ENCODE measurements at places on chromosomes 12 and 14. TPM values are rescaled to one million over a fixed set of nuclear protein-coding genes. Genes with fewer than 3 reads are reported as not detected.
A peak's percentile ranks its signal among the peaks of the same experiment; 100 is the strongest.

DNA sequence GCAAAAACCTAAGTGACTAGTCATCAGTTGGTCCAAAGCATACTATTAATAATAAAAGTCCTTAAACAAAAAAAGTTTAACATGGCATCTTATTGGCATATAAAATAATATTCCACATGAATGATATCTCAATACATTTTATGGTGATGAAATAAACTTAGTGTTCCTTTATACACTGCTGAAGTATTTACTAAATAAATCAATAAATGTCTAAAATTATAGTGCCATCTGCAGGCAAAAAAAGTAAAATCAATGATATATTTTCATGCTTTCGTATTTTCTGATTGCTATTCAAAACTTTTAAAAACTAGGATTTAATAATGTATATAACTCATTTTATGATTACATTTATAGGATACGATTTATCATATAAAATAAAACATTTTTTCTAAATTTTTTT is 30.5 kb downstream of the PUS7L start:
- no peak overlapping the region for H3K4me3 ChIP-seq
- H3K27ac ChIP-seq, result no peak overlapping the region
- H3K36me3 ChIP-seq, result no peaks in the 10 kb centered on the region

DNA sequence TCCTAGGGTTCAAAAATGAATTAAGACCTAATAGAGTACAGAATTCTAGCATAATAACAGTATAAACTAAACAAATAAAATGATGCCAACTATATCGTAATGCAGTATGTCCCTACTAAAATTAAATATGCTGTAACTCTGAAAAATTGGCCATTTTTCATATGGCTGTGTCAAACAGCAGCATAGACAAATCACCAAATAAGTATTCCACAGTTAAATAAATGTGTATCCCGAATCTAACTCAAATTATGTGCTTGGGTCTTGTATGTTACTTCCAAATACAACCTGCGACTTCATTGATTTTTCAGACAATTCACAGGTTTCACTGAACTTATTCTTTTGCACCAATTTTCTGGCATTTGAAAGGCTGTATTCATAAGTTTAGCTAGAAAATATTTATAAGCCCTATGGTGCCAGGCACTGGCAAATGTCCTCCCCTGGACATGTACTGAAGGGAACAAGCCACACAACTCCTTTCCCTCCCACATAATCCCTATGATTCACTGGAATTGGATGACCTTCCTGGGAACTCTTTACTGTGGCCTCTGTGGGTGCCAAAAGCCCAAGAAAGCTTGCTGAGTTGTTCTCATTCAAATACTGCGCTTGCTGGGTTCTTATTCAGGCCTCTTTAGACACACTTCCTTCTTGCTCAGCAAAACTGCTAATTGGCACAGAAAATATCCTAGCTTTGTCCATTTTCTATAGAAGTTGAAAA is 108.8 kb downstream of the KITLG start:
- no peak overlapping the region for H3K27ac ChIP-seq
- no peak overlapping the region for H3K4me3 ChIP-seq
- no peak for DNase-seq
- H3K27me3 ChIP-seq, result no peaks in the 10 kb centered on the region
- H3K4me1 ChIP-seq, result peaks cover 10% of the 10 kb centered on the region
- H3K36me3 ChIP-seq, result no peaks in the 10 kb centered on the region

The CIROP gene
- polyA plus RNA-seq, result 0.14 TPM

DNA sequence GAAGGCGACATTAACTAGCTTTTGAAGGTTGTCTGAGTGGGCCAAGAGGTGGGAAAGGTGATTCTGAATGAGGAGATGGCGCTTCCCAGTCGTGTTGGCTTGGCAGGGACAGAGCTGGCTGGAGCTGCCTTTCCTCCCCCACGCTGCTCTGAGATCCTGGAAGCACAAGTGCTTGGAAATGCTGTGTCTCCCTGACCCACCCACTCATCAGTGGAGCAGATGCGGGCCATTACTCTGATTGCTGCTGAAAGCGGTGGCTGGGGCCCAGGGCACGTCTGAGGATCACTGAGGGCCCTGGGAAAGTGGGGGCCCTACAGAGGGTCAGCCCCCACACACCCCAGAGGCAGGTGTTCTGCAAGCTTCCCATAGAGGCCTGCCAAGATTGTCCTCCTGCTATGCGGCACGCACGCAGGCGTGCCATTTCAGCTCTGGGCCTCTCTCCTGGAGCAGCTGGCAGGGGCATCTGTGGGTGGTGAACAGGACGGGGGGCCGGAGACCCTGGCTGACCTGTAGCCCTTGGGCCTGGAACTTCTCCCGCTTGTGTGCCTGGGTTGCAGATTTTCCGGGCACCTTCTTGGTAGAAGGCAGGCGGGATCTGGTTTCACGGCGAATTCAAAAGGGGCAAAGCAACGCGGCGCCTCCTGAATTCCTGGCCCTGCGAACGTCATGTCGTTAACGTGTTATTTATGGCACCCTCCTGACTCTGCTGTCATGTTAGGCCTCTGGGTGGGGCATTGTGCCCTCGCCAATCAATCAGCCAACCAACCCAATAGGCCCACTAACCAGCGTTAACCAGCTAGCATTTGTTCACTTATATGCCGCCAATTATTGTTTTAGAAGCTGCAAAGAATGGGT is 133.8 kb upstream of the TBX3 start:
- no peaks in the 10 kb centered on the region for H3K36me3 ChIP-seq
- H3K27me3 ChIP-seq, result no peaks in the 10 kb centered on the region
- H3K4me1 ChIP-seq, result peaks cover 10% of the 10 kb centered on the region
- no peak overlapping the region for H3K4me3 ChIP-seq

GRCh38 chr12:71555191-71555590 is 108.5 kb downstream of the ZFC3H1 start:
- no peak for DNase-seq
- H3K4me1 ChIP-seq, result peaks cover 54% of the 10 kb centered on the region
- no peak overlapping the region for H3K4me3 ChIP-seq
- H3K27me3 ChIP-seq, result no peaks in the 10 kb centered on the region
- no peak overlapping the region for H3K27ac ChIP-seq

GRCh38 chr14:99125113-99125512 is 146.9 kb downstream of the BCL11B start:
- H3K4me1 ChIP-seq, result 0 out of 2 replicates have a peak, but pooled peaks cover 8% of the 10 kb centered on the region
- H3K27ac ChIP-seq, result no peak overlapping the region
- H3K4me3 ChIP-seq, result no peak overlapping the region
- H3K27me3 ChIP-seq, result peaks cover 5% of the 10 kb centered on the region
- H3K36me3 ChIP-seq, result no peaks in the 10 kb centered on the region

DNA sequence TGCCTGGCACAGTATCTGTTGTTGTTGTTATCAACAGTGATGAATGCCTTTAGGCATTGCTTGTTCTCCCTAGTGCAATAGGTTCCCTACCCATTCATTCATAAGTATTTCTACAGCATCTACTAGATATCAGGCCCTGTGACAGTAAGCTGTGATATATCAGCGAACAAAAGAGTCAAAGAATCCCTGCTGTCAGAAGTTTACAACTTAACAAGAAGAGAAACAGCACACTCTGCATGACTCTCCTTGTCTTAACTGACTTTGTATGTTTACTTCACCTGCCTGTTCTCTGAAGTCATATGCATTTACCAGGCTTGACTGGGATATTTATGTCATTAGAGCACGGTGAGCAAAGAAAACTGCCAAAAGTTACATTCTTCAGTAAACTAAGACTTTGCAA is 452.2 kb upstream of the RPL10L start:
- no peaks in the 10 kb centered on the region for H3K27me3 ChIP-seq
- DNase-seq, result no peak
- H3K27ac ChIP-seq, result no peak overlapping the region
- no peak overlapping the region for H3K4me3 ChIP-seq
- H3K36me3 ChIP-seq, result no peaks in the 10 kb centered on the region

- H3K36me3 ChIP-seq, result 0 out of 3 replicates have a peak, but pooled peaks cover 9% of the 10 kb centered on the region
- H3K4me1 ChIP-seq, result peaks cover 47% of the 10 kb centered on the region
- DNase-seq, result no peak
- H3K4me3 ChIP-seq, result peak overlapping the region; percentile 85
- H3K27ac ChIP-seq, result peak overlapping the region; percentile 98
- no peaks in the 10 kb centered on the region for H3K27me3 ChIP-seq
Measured at GRCh38 chr12:12722435-12723148, 5.4 kb downstream of the CDKN1B start.

The CACNB3 gene
- 0.54 TPM for polyA plus RNA-seq

DNA sequence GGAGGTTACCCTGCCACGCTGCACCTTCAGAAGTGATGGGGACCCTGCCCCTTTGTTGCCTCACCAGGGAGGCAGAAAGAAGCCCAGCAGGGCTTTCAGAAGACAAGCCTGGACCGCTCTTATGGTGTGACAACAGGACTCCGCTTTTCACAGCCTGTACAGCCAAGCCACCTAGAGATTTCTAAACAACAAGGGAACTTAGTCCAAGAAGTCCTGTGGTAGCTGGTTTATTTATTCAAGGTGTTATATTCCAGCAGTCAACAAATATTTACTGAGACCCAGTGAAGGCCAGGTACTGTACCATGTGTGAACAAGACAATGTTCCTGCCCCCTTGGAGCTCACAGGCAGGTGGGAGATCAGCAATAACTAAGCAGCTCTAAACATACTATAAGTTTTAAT is 4.0 kb upstream of the TMEM229B start:
- H3K27me3 ChIP-seq, result peaks cover 17% of the 10 kb centered on the region
- H3K36me3 ChIP-seq, result no peaks in the 10 kb centered on the region
- H3K4me1 ChIP-seq, result peaks cover 8% of the 10 kb centered on the region
- H3K4me3 ChIP-seq, result no peak overlapping the region
- DNase-seq, result no peak

The OR4E2 gene
- not detected for polyA plus RNA-seq

The PTCSC3 gene
- polyA plus RNA-seq, result not detected

DNA sequence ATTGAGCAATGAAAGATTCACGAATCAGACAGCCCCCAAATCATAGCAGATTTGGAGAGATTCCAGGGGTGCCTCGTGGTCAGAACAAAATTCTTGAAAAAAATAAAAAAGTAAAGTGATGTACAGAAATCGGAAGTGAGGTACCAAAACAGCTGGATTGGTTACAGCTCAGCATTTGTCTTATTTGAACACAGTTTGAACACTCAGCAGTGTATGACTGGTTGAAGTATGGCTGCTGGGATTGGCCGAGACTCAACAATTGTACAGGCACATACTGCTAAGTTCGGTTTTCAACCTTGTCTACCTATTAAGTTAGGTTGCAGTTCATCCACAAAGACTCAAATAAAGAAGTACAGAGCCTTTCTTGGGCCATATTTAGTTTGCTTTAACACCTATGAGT is 865.4 kb upstream of the TMEM132C start:
- no peaks in the 10 kb centered on the region for H3K4me1 ChIP-seq
- no peaks in the 10 kb centered on the region for H3K36me3 ChIP-seq
- H3K4me3 ChIP-seq, result no peak overlapping the region
- H3K27ac ChIP-seq, result no peak overlapping the region
